RCC 7860 (cell line): ENCODE measurements at places on chromosomes 6 and 20.
A peak's percentile ranks its signal among the peaks of the same experiment; 100 is the strongest.

DNA sequence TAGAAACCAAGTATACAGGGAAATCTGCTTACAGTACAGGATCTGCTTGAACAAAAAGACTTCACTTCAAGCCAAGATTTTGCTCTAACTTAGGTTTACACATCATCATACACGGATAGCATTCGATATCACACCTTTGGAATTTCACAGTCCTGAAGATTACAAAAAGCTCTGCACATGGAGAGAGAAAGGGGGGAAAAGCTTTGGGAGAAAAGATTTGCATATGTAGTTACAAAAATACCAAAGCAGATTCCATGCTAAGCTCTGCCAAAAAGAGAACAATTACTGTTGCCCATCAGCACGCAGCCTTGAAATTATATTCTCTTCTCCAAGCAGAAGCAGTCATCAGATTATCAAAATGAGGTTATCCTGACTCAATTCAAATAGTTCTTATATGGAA lies 62.0 kb downstream of the HIVEP2 start:
- peak; percentile 49 for DNase-seq

- no peak for DNase-seq
These were observed 81.7 kb downstream of the THBS2 start for GRCh38 chr6:169171951-169172350.

- no peak for DNase-seq
These were observed 148.4 kb downstream of the SYCP2 start for GRCh38 chr20:59784791-59785668.

DNA sequence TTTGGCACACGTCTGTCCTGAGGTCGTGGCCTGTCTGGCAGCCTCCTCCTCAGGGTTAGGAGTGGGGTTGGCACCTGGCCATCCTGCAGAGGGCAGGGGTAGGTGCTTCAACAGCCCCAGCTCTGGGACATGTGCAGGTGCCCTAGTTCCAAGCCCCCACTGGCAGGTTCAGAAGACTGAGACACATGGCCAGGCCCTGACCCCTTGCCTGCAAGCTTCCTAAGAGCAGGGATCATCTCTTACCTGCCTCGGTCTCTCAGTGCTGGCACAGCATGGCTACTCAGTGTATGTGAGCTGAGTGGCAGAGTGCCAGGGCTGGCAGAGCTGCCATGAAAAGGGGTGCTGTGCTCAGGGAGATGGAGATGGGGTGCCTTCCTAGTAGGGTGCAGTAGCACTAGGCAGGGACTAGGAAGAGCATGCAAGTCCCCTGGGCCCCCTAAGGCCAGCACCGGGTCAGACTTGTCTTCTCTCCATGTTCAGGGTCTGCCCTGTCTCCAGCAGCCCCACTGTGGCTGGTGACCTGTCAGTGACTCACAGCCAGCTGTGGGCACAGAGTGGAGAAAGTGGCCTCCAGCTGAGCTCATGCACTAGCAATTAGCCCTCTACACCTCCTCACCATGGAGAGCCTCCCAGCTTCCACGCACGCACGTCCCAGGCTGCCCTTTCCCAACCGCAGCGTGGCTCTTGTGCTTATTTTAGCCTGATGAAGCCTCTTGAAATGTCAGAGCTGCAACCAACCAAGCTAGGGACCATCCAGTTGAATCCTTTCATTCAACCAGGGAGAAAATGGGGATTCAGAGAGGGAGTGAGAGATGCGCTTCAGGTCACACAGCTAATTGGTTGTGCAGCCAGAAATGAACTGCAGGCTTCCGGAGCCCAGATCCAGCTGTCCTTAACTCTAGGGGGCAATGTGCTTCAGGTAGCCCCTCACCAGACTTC lies 116.6 kb downstream of the MRPL14 start:
- peak; percentile 98 for DNase-seq

DNA sequence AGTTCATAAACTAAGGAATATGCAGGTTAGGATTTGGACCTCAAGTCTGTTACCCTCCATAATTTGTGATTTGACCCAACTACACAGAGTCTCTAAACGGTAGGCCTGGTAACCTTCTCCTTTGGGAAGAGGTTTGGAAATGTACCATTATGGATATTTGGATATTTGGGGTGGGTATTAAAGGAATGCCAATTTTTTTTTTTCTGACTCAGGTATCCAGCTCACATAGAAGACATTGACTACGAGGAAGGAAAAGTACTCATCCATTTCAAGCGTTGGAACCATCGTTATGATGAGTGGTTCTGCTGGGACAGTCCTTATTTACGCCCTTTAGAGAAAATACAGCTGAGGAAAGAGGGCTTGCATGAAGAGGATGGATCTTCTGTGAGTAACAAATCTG lies 70.5 kb downstream of the PHF20 start:
- DNase-seq = no peak

- DNase-seq = no peak
These were observed 3.2 kb upstream of the RWDD1 start for GRCh38 chr6:116568111-116568510.

GRCh38 chr20:25038103-25038410 lies 19.9 kb downstream of the ACSS1 start:
- DNase-seq = no peak

DNA sequence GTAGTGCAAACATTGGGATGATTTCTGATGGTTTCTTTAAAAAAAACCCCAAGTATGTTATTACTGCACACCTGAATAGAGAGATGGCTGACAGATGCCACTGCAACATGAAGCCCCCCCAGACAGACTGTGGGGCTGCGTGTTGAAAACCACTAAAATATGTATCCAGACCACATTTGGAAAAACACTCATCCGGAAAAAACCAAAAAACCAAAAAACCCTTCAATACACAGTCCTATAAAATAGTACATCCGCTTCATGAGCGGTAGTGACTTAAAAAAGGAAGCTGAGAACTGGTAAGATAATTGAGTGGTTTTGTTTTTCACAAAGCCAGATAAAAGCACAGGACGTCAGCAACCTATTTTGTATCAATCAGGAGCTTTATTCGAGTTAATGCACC lies 47.1 kb upstream of the EDN3 start:
- DNase-seq = no peak

DNA sequence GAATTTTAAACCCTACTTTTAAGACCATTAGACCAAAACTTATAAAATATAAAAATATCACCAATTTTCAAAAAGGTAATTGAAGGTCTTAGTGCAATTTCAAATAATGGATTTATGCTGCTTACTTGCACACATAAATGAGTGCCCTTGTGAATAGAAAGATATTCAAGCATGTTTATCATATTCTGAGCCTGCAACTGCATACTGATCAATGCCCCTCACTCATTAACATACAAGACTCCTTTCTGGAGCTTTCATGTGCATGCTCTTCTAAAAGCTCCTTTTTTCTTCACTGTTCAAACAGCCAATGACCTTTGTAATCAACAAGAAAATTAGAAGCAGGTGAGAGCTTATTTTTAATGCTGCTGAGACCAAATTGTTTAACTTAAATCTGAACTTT lies 1139.3 kb downstream of the HACE1 start:
- DNase-seq = no peak

DNA sequence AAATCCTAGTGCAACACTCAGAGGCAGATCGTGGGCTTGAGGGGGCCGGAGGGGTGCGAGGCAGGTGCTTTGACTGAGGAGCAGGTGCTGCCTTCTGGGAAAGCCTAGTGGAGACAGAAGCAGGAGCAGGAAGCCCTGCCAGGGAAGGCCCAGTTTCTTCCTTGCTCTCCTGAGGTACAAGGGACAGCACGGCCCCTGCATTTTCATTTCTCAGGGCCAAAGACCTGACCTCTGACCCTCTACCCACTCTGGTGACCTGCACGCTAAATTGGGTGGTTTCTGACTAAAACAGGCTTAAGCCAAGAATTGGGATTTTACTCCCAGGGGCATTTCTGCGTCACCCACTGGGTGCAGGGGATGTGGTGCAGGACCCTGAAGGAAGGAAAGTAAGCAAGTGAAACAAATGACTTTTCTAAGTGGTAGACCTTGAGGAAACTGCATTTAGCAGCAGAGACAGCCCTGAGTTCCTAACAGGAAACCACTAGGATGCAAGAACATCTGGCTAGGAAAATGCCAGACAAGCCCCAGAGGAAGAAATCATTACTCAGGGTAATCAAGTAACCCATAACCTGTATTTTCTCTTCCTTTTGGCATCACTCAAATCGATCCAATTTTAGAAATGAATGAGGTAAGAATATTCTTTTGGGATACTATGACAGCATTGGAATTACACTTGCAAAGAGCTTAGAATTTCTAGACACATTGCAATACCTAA lies 141.7 kb downstream of the CD164 start:
- DNase-seq = no peak

DNA sequence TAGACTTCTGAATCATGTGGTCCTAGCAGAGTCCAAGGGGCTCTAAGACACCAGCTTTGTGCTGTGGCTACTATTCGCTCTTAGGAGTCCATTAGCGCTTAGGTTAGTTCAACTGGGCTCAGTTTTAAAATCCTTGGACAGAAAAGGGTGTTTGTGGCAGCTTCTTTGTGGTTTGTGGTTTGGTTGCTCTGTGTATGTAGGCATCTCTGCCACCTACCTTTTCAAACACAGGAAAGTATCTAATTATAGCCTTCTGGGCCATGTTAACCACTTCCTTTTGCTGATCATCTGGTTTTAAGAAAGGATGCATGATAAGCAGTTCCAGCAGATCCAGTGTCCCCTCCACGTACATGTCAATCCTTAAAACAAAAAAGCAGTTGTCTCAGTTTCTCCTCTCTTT lies 10.8 kb downstream of the GSTA4 start:
- DNase-seq = peak; percentile 54

DNA sequence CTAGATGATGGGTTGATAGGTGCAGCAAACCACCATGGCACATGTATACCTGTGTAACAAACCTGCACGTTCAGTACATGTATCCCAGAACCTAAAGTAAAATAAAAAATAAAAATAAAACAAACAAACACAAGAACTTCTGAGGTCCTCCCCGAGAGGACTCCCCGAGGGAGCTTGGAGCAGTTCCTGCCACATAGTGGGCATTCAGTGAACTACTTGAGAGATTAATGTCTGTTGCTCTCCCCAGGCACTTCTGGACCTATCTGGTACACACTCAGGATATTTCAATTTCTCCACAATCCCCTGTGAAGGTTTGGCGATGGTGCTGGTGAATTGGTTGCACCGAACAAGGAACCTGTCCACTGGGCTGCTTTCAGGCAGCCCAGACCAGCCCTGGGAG lies 311.2 kb downstream of the ESR1 start:
- DNase-seq = no peak

DNA sequence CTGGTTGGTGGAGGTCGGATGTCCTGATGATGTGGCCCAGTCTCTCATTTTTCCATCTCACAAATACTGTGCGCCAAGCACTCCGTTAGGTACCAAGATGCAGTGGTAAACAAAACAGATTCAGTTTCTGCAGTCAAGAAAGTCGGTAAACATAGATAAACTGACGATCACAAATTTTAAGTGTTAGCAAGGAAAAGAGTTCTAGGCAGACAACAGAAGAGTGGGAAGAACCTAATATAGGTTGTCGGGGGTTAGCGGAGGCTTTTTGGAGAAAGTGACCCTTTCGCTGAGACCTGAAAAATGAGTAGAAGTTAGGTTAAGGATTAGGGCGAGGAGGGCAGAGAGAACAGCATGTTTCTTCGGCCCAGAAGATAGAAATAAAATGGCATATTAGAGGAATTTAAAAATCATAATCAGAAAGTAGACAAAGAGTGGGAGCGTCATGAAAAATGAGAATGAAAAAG lies 514 bp downstream of the ORC3 start:
- DNase-seq = no peak

- DNase-seq = no peak
These were observed 42.3 kb upstream of the TBC1D7 start for GRCh38 chr6:13370623-13371022.

DNA sequence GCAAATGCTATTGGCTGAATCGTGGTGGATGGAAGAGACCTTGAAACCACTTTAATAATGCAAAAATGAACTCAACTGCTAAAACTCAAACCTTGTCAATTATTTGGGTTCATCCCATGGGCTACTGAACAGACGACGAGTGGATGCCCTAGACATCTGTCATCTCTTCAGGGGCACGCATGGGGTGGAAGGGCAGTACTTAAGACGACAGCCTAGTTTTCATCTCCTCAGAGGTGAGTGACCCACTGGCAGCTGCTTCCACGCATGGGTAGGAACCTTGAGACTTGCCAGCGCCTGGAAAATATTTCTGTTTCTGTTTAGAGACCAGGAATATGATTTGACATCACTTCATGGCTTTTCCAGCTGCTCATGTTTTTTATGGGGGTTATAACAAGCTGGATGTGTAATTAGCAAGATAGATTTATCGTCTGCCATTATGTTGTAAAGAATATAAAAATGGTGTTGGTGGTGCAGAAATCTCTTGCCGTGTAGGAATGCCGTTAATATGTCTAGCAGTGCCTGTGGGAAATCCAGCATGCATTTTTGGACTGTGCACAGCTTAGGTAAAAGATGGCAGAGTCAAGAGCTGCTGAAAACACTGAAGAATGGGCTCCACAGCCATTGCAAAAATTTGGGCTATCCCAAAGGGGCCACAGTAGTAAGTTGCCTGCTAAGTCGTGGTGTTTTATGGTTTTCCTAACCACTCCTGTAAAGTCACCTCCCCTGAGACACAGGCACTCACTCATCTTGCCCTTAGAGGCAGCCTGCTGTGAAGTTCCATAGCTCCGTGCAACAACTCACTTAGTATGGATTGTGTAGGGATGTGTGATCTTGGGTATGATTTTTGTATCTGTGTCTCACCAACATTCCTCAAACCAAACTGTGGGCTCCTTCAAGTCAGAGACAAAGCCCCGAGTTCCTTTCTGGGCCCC lies 203.3 kb downstream of the EYA2 start:
- DNase-seq = no peak

DNA sequence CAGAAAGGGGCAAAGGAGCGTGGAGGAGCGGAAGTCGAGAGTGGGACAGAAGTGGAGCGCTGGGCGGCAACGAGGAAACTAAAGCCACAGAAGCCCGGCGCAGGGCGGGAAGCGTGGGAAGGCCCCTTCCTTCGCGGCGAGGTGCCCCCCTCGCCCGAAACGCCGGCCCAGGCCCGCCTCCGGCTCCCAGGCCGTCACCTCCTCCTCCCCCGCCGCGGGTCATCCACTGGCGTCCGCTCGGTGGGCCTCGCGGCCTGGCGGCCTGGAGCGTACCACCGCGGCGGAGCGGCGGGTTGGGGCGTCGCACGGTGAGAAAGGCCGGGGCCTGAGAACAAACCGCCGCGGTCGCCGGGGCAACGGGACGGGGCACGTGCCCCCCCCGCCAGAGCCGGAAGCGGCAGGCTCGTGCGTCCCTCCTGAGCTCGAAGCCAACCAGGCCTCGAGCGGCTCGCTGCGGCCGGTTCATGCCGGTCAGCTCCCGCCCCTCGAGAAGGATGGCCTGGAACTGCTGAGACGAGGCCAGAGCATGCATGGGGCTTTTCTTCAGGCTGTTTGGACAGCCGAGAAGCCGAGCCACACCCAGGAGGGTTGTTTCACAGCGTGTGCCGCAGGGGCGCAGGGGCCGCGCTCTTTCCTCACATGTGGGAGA lies at the start of gene TCP11:
TCP11 (minus strand) TSS at position 333 of the 649 bp plus-strand sequence. CDS start 469 bp downstream, outside the sequence.
- DNase-seq = no peak

- DNase-seq = no peak
These were observed at the start of gene PCSK2 for GRCh38 chr20:17226410-17227218. PCSK2 (plus strand) TSS chr20:17227040; CDS start chr20:17227306, 266 bp downstream.

DNA sequence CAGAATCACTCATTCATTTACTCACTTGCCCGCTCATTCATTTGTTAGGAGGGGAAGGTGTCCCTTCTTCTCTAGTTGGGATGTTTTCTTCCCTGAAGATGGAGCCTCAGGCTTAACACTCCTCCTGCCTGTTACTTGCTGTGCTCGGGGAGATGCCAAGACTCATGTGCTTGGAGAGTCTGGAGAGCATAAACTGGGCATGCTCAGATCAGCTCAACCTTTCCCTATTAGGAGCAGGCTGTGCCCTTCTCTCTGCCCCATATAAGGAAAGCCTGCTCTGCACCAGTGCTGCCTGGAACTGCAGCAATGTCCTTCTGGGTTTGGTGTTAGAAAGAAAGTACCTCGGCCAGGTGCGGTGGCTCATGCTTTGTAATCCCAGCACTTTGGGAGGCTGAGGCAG lies 18.0 kb upstream of the UBE2V1 start:
- DNase-seq = no peak
